ENCODE measurements at places on chromosomes 2 and 18.

DNA sequence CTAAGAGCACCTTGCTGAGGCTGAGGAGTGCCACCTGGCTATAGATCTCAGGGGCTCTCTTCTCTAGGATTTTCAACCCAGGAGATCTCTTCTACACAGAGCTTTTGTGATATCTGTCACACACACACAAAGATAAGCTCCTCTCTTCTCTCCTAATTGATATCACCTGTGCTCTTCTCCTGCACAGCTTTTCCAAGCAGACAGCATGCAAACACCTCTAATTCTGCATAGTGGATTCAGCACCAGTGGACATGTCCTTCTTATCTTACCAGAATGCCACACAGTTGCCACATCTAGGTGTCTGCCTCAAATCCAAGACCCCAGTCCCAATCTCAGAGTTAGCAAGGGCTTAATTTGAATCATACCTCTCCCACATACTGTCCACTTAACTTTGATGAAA, 43.9 kb downstream of the LRATD1 start:
- no peak for DNase-seq

DNA sequence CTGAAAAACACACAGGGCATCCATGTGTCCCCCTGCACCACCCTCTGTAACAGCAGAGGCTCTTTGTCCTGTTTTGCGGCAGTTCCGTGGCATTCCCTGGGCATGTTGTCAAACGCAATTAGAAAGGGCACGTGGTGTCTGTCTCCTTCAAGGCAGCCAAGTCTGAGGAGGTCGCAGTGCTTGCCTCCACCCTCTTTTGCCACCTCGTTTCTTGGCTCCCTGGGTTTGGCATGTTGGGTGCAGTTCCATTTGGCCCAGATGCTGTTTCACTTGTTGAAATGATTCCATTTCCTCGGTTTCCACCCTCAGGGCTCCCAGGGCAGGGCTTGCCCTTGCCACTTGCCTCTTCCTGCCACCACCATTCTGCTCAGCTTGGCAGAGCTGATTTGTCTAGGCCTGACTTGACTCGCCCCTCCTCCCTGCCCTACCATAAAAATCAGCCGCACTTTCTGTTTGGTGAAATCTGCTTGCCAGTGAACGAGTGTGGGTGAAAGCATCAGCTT, 12.4 kb downstream of the CCL20 start:
- DNase-seq, result no peak

DNA sequence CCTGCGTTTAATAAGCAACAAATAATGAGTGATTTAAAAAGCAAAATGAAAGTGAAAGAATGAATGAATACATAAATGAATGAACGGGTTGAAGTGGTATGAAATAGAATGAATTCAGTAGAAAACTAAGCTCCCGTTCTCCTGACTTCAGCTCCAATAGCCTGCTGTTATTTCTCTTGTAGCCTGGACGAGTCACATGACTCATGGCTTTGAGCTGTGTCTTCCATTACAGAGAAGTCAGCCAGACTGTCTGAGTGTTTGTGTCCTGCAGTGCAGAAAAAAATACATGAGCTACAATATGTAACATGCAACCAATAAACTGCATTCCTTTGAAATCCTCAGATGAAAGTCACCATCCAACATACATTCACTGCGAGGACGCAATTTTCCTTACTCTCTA, 21.2 kb downstream of the SCG2 start:
- no peak for DNase-seq

DNA sequence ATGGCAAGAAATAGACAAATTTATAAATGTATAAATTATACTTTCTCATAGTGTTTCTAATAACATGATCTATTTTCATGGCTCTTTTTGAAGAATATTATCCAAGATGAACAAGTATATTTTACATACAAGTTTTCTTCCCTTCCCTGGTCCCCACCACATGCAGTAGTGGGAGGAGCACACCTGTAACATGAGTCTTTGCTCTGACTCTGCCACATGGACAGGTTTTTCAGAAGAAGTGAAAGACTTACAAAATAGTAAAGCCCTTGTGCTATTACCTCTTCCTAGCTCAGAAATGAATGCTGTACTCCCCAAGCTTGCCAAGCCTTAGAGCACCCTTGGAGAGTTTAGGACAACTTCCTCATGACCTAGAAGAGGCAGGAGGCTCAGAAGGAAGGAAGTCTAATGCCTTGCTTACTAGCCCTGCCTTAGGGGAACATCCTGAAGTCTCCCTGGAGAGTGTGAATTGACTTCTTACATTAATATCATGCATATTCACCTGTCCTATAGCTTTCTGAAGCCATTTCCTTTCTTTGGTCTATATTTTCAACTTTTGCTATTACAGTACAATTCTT, 18.4 kb downstream of the MXD1 start:
- DNase-seq, result no peak

GRCh38 chr2:44959855-44960254, 18.4 kb downstream of the SIX3 start:
- no peak for DNase-seq

- no peak for DNase-seq
Observed at GRCh38 chr2:36404754-36405153, 49.2 kb downstream of the CRIM1 start.

DNA sequence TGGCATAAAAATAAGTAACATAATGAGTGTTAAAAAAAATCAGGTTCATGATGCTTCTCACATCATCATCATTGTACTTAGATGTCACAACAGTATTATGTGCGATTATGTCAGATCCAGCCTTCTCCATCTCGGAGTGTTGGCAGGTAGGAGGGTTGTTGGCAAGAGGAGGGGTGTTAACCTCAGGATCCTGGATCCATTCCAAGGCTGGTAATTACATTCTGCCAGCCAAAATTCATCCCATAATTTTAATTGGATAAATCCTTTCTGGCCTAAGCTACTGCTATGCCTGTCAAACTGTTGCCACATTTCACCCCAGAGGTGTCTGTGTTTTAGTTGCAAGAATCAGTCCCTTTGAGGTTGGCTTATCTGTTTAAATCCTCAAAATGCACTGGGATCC, 891 bp upstream of the FTCDNL1 start:
- DNase-seq, result no peak

Data from activated naive CD4-positive, alpha-beta T cell (primary cell).